ENCODE measurements at places on chromosomes 16 and 17.

DNA sequence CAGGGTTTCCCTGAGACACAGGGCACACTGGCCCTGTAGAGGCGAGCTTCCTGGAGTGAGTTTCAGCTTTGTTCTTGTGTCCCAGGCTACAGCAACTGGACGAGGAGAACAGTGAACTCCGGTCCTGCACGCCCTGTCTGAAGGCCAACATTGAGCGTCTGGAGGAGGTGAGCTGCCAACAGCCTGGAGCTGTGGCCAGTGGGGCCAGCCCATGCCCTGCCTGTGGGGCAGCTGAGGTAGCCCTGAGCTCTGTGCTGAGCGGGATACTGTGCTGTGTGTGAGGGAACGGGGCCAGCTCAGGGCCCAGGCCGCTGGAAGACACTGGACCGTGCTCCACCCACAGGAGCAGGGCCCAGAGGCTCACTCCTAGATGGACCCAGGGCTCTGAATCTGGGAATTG lies 8.7 kb upstream of the CAPN15 start:
- no peak for DNase-seq

GRCh38 chr17:31320791-31321190 lies 631 bp downstream of the EVI2A start:
- no peak for DNase-seq

DNA sequence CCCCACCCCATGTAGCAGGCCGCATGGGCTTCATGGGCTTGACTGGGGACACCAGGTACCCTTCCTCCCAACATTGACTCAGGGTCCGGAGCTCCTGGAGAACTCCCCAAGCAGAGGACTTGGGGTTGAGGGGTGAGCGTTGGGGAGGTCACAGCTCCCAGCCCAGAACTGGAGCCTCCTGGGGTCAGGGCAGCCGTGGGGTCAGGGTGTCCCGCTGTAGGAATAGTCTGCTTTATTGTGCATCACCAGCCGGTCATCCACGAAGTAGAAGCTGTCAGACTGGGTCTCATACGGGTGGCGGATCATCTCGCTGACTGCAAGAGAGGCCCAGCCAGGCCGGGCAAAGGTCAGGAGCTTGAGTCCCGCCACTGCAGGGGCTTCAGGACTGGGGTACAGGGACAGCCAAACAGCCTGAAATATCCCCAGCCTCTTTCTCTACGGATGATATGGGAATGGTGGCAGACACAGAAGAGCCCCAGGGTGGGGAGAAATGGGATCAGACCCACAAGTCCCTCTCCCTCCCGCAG lies 5.3 kb downstream of the UNC119 start:
- DNase-seq: no peak

DNA sequence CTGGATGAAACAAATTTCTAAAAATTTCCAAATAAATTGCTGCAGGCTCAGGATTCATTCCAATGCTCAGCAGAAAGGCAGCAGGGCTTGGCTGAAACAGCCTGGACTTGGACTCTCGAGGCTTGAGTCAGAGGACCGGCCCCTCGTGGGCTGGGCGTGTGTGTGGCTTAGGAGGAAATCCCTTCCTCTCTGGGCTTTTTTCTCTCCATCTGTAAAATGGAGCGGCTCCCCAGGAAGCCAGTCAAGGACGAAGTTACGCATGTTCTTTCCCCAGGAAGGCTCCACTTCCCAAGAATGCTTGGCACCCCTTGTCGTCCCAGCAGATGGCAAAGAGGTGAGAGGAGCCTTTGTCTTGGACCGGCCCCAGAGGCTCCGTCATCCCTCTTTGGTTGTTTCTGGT lies 13.5 kb downstream of the SLC46A1 start:
- DNase-seq: no peak

DNA sequence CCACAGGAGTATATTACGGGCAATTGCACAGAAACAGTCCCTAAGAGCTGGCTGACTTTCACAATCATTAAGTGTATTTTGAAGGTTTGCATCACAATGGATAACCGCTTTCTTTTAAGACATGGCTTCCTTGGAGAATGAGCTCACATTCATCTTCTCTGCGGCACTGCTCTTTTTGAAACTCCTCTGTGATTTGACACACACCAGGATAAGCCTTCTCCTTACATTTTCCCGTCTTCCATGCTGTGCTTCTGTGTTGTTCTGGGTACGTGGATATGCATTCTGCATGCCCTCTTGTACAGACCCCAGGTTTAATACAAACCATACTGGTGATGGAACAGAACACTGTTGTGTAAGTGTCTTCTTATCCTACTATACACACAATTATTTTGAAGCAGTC lies 89.5 kb upstream of the METRNL start:
- no peak for DNase-seq

GRCh38 chr17:57747221-57748017 lies 2.3 kb upstream of the CCDC182 start:
- no peak for DNase-seq

DNA sequence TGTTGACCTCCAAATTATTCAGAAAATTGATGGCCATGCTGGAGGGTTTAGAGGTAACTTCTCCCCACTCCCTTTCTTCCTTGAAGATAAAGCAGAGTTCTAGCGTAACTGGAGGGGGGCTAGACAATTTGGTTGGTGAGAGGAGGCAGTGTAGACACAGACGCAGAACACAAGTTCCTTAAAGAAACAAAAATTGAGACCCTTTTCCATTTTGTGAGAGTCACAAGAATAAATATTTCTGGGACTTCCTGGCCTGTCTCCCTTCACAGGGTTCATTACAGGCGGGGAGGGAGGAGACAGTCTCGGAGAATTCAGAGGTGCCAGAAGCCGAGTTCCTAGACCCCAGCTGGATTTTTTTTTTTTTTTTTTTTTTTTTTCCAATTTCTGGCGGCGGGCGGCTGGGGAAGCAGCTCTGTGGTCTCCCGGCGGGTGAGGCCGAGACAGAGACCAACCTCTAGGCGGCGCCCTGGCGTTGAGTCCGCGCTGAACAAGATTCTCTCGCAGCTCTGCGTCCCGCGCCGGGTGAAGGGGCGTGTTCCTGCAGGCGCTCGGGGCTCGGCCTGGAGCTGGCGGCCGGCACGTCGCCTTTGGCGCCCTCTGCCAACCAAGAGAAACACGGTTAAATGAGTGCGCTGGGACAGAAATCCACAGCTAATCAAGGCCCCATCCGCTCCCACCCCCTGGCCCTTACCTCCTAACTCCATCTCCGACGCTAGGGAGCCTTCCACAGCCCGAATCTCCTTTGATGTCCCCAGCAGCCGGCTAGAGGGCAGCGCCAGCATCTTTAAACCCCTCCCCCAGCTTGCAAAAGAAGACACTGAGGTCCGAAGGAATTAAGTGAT lies 10.2 kb upstream of the HOXB9 start:
- DNase-seq: peak; percentile 51

GRCh38 chr16:80954985-80955384 lies 51.7 kb downstream of the CMC2 start:
- no peak for DNase-seq

GRCh38 chr17:70390049-70390448 lies 220.7 kb downstream of the KCNJ2 start:
- DNase-seq: no peak

GRCh38 chr16:12157517-12158093 lies 181.1 kb downstream of the SNX29 start:
- no peak for DNase-seq

DNA sequence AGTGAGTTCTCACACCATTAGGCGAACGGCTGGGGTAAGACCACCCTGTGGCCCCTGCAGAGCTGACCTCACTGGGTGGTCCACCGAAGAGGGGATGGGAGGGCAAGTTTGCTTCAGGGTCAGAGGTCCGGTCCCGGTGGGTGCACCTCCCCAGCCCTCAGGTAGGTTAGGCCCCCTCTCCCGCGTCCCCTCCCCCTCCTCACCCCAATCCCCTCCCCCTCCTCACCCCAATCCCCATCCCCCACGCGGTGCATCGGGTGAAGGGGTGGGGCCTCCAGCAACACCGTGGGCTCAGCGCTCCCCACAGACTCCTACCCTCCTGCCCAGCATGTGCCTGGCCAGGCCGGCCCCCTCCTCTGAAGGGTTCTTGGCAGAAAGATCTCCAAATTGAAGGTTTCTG lies 13.4 kb downstream of the MCRIP1 start:
- no peak for DNase-seq

- DNase-seq: no peak
These were observed 129.0 kb downstream of the CCDC182 start for GRCh38 chr17:57615836-57616757.

GRCh38 chr16:9681508-9681907 lies 500.7 kb downstream of the GRIN2A start:
- DNase-seq: no peak

DNA sequence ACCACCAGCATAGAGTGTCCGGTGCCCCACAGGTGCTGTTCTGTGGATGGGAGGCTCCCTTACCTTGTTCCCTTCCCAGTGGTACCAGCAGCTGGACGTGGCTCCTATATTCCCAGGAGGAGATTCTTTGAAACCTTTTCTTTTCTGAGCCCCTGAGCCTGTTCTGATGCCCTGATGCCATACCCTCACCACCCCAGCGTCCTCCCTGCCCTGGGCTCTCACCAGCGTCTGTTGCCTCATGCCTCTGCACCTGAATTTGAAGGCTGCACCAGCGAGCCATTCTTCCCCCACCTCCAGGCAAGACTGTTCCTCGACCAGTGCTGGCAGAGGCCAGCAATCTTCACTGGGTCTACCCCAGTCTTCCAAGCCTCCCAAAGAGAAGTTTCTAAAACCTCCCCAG lies 505 bp downstream of the SOST start:
- DNase-seq: no peak

DNA sequence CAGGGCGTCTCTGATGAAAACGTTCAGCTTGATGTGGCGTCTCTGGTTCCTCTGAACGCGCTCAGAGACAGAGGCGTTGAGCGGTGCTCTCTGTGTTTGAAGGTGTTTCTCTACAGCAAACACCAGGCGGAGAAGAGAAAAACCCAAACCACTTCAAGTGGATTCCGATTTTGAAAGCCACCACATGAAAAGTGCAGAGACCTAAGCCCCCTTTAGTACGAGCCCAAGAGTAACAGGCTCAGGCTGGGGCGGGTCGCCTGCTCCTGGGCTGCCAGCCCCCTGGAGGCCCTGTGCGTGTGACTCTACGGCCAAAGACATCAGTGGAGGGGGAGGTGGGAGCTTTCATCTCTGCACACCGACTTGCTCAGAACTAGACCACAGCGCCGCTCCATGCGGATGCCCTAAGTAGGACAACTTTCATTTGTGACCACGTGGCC lies 328.4 kb downstream of the MAF start:
- DNase-seq: no peak

DNA sequence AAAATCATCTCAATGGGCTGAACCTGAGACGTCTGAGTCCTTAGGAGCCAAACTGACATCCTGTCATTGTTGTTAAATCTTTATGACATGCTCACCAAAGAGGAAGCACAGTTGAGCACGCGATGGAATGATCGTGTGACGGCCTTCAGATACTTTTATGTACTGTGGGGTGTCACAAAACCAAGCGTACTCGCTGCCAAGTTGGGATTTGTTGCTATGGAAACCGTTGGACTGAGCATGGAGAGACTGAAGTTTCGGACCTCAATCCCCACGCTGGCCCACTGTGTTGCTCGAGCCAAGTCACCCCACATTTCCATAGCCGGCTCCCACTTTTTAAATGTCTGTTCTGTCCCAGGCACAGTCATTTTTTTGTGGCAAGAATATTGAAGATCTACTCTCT lies 222.8 kb upstream of the SDK2 start:
- DNase-seq: no peak

DNA sequence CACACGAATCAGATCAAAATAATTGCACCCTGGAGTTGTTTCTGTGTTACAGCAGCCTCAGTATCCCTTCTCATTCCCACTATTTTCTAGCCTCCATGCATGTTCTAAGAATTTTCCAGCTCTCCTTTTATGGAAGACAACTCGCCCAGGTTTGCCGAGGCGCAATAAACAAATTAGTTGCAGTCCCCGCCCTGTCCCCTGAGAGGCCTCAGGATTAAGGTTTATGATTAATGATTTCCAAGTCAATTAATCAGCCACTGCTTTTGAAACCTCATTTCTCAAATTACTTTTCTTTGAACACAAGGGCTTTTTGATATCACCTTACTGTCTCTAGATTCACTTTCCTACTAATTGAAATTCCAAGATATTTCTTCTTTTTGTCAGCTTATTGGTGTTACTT lies 138.3 kb upstream of the HSBP1 start:
- DNase-seq: no peak

- no peak for DNase-seq
These were observed 53.5 kb upstream of the AKTIP start for GRCh38 chr16:53556521-53556920.

DNA sequence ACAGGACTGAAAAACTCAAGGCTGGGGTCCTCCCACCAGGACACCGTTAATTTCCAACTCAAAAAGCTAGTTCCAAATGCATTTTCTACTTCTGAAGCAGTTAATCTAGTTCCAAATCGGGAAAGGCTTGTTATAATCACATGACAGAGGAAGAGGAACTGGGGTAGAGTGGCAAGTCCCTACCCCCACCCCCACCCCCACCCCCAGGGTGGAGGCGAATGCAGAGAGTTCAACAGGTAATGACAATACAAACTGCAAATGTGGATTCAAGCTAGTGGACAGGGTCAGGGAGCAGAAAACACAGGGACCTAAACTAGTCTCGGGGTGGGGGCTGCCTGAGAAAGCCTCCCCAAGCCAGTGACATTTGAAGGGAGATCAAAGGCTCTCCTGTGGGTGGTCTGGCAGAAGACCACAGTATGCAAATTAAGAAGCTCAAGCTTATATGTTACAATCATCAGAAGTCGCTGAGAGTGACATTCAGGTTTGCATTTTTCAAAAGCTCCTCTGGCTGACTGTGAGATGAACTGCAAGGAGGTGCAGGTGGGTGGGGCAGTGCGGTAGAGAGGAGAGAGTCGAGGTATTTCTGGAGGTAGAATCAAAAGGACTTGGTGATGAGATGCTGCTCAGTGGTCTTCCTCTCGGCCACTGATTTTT lies 56.4 kb upstream of the SLC25A19 start:
- DNase-seq: no peak

GRCh38 chr17:20825539-20825938 lies 217.3 kb downstream of the USP22 start:
- DNase-seq: no peak

- DNase-seq: no peak
These were observed at the start of gene CX3CL1 for GRCh38 chr16:57372372-57373116. CX3CL1 (plus strand) TSS chr16:57372490; CDS start chr16:57372569, 79 bp downstream.

DNA sequence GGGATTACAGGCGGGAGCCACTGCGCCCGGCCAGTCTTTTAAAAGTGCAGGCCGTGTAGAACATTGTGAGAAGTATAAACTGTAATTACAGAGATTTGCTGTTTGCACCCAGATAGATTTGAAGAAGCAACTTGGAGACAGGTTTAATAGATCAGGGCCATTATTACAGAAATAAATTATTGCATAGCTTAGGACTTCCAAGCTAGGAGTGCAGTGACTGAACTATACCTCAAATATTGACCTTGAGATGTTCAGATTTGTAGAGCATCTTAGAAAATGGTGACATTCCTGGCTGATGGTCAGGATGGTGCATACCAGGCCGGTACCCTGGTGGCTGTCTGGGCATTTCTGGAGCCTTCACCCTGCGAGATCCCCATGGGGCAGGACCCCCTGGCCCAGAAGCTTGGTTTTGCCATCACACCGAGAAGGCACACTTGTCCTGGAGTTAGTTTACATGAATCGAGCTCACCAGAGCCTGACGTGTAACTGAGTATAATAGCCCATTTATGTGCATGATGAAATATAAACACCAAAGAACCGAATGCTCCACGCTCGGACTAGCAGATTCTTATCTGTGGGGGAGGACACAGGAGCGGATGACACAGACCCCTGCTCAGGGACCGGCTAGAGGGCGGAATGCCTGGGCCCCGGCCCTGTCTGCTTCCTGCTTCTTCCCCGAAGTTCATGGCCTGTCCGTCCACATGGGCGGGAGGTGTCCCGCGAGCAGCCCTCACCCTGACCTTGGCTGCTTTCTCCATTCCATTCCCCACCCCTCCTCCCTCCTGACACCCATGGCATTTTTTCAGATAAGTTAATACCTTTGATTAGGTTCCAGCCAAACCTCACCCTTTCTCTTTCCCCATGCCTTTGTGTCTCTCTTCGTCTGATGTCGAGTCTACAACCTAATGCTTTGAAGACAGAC lies 32.1 kb downstream of the CCDC40 start:
- no peak for DNase-seq
